RWPE1 (cell line): ENCODE measurements at places on chromosomes 2 and 18.

DNA sequence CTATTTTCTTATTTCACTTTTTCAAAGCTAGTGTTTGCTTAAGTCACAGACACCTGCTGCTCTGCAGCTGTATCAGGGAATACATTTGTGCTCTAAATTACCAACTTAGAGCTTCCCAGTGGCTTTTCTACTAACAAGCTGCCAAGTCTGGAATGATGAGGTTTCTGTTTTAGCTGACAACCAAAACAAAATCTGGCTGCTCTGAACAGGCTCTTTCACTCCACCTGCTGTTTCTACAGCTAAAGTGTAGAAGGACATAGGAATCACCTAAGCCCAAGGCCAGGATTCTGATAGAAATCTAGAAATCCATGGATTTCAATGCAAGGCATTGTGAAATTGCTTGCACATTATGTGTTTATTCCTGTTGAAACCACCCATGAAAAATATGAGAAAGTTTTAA is 201.2 kb downstream of the SUCLG1 start:
- peak; percentile 14 for DNase-seq

DNA sequence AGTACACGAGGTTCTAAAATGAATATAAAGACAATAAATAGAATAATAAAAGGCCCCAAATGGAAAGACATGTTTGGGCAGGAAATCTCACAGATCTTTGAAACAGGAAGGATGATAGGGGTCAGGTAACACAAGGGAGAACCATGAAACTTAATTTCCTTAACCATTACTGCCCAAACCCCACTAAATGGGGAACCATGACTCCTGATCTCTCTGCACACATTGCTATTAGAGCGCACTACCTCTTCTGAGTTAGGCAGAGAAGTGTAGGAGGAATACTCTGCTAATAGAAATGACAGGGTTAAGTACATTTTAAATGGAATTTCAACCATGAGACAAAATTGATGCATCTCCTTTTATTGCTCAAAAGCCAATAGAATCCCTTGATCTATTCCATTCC is 213.7 kb upstream of the SETBP1 start:
- no peak for DNase-seq

DNA sequence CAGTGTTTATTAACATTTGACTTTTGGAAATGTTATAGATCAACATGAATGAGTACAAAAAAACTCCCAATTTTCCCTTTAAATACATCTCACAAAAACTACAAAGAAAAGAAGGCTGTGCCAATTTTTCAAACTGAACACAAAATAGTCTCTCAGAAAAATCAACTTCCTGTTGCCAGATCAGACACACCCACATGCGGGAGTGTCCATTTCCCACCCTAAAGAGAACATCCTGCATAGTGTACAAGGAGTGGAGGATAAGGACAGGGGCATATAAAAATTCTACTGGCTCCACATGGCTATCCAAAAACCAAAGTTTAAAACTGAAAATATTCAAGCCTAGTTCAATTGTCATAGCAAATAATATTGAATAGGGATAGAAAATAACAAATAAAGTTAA is 165.3 kb downstream of the ATAD2B start:
- DNase-seq, result no peak

GRCh38 chr2:68250196-68250595 is 2.1 kb downstream of the PPP3R1 start:
- DNase-seq, result no peak

- DNase-seq, result no peak
Observed at GRCh38 chr18:36020174-36020711, 47.1 kb downstream of the RPRD1A start.

GRCh38 chr2:232456296-232457120 is 555 bp downstream of the ALPI start:
- DNase-seq, result no peak

GRCh38 chr2:32752205-32752604 is 124.4 kb downstream of the TTC27 start:
- no peak for DNase-seq

DNA sequence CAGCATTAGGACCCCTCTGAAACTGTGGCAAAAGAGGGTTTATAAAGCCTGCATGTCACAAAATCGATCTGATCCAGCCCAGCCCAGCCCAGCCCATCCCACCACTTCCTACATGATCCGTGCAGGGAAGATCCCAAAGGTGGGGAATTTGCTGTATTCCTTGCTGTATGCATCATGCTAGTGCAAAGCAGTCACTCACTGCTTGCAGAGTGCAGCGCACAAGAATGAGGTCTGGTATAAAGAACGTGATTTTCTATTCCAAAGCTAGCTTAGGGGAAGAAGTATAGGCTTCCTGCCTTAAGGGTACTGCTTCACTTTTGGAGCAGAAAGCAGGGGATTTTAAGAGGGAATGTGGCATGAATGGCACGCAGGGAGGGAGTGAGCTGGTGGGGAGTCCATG is 18.9 kb upstream of the SERPINB11 start:
- DNase-seq, result no peak

- DNase-seq, result no peak
Observed at GRCh38 chr18:63314062-63314790, 5.3 kb downstream of the BCL2 start.

GRCh38 chr2:127025359-127026166 is 81.4 kb downstream of the BIN1 start:
- DNase-seq, result peak; percentile 45
